ENCODE measurements at places on chromosomes 1 and 21. TPM values are rescaled to one million over a fixed set of nuclear protein-coding genes. Genes with fewer than 3 reads are reported as not detected.

TCHHL1 gene
- not detected for total RNA-seq

ILDR2 gene
- 0.79 TPM for total RNA-seq

KPRP gene
- total RNA-seq, result not detected

CD5L gene
- total RNA-seq, result not detected

OLFM3 gene
- not detected for total RNA-seq

KLF17 gene
- not detected for total RNA-seq

MSH4 gene
- total RNA-seq, result under 0.01 TPM

GPR161 gene
- total RNA-seq, result 26.4 TPM

DRAXIN gene
- total RNA-seq, result not detected

PGLYRP4 gene
- total RNA-seq, result not detected

HFM1 gene
- 1.2 TPM for total RNA-seq

TNFRSF18 gene
- total RNA-seq, result not detected

FUBP1 gene
- total RNA-seq, result 102 TPM

ITGB3BP gene
- total RNA-seq, result 15.3 TPM

Measured in placental epithelial cell (primary cell).